Chondrocyte (in vitro differentiated cells): ENCODE measurements at places on chromosomes 5 and 9. TPM values are rescaled to one million over a fixed set of nuclear protein-coding genes. Genes with fewer than 3 reads are reported as not detected.

Gene GDF9
- 0.29 to 0.38 TPM (median 0.30 TPM) in 3 replicates for total RNA-seq

- no peak for DNase-seq
These were observed 9.1 kb upstream of the RFK start for GRCh38 chr9:76403352-76403751.

- DNase-seq: no peak
These were observed 26.1 kb downstream of the POU5F2 start for GRCh38 chr5:93715327-93715726.

DNA sequence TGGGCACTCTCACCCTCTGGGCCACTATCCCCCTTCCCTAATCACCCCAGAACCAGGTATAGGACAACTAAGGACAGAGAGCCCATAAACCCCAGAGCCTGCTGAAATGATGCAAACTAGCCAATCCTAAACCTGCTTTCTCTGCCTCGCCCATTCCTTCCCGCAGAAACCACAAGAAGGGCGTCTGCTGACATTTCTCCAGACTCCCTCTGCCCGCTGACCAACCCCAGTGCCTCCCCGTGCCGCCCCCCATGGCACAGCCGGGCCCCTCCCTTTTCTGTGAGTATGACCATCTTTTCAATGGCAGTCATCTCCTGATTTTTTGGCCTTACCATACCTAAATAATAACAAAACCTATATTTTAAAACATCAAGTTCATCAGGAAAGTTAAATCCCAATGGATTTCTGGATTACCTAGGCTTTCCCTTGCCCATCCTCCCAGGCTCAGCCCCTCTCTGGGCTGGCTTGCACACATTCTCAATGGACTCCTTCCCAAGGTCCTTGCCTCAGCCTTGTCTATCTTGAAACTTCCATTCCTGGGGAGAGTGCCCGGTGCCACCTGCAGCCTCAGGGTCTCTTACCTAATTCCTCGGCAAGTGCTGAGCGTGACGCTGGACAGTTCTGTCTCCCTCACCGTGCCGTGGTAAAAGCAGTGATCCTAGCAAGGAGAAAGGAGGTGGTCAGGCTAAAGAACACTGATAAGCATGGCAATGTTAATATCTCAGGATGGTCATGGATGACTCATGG is 45.2 kb downstream of the ADAM19 start:
- DNase-seq: no peak

DNA sequence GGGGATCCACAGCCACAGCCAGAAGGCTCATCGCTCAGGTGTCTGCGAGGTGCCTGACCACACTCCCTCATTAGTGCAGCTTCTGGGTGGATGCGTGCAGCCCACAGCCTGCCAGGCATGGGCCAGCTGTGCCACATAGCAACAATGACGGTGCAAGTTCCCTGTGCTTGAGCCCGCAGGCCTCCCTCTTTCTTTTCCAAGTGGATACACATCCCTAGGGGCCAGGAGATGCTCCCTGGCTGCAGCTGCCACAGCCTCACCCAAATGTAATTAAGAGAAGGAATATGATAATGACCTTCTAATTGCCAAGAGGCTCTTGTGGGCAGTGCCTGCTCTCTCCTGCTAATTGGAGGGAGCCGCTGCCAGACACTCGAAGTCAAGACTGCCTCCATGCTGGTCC is 116.0 kb upstream of the PPP1R26 start:
- no peak for DNase-seq

DNA sequence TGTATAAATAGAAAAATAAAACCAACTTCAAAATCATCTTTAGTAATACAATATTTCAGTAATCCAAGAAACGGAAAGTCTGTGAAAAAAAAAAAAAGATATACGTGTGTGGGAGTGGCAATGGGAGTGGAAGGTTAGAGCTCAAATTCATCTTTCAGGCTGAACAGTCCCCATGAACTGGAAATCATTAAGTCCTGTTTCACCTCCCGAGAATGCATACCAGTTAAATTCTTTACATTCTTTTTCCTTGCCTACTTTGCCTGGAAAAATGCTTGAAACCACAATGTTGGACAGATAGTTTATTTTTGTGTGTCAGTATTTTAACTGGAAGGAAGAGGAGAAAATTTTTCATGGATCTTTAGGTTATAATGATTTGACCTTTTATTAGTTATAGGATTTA is 166.8 kb downstream of the MUSK start:
- no peak for DNase-seq
